ENCODE measurements at places on chromosomes 5 and 9.

DNA sequence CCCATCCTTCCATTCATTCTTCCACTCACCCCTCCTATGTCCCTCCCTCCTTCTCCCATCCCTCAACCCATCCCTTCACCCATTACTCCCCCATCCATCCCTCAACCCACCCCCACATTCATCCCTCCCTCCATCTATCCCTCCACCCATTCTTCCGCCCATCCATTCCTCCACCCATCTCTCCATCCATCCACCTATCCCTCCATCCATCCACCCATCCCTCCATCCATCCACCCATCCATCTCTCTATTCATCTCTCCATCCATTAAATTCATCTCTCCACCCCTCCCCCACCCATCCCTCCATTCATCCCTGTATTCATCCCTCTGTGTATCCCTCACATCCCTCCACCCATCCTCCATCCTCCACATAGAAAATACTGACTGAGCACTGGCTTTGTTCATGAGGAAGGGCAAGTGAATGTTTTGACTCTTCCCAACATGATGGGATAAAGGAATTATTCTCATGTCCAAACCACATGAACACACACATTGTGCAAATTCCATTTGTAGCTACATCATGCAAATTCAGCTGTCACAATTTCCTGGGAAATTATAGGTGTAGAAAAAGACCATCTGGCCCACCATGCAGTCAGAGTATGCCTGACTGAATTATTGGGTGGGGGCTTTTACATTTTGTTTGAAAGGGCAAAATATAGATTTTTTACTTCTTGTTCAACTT lies 6.9 kb upstream of the VAV2 start:
- no peak for DNase-seq

GRCh38 chr9:19615036-19615624 lies 173.7 kb downstream of the SLC24A2 start:
- DNase-seq = no peak

GRCh38 chr9:126377536-126377935 lies 50.9 kb downstream of the MVB12B start:
- DNase-seq = no peak

- DNase-seq = no peak
Observed at GRCh38 chr5:32190095-32190494, 16.0 kb upstream of the GOLPH3 start.

GRCh38 chr5:82312373-82312856 lies 34.3 kb upstream of the RPS23 start:
- peak; percentile 31 for DNase-seq

DNA sequence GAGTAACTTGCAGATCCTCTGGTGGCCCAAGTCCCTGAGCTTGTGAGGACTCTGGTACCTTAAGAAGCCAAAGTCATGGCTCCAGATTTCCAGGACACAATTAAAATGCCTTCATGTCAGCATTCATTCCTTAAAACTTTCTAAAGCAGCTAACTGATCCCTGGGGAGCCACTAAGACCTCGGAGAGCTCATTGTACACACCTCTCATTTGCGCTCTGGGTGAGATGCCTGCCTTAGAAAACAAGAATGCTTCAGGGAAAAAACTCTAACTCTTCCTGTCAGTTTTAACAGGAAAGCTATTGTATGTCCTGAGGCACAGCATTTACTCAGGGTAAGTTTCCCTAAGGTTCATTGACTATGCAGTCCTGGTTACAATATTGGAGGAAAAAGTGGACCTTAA lies 285.0 kb downstream of the EFNA5 start:
- DNase-seq = no peak
